Activated CD4-positive, alpha-beta T cell treated with anti-CD3 and anti-CD28 coated beads, Interleukin-2, amount 10 ng/mL, durations not matched to agents 24 days and 14 days (primary cell): ENCODE measurements at places on chromosomes 5 and 9.

DNA sequence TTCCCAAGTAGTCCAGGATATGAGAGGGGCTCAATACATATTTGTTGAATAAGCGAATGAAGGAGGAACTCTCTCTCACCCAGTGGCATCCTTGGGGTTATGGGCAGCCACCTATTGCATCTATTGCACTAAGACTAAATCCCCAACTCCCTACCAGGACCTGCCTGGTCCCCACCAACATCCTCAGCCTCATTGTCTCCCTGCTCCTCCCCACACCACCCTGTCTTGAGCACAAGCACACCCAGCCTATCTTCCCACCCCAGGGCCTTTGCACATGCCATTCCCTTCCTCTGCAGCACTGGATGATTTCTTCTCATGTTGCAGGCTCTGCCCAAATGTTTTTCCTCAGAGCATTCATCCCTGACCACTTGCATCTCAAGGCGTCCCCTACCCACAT lies 133.8 kb downstream of the BARX1 start:
- no peak for DNase-seq

- DNase-seq: no peak
Measured at GRCh38 chr9:16618524-16618923, 251.9 kb downstream of the BNC2 start.

DNA sequence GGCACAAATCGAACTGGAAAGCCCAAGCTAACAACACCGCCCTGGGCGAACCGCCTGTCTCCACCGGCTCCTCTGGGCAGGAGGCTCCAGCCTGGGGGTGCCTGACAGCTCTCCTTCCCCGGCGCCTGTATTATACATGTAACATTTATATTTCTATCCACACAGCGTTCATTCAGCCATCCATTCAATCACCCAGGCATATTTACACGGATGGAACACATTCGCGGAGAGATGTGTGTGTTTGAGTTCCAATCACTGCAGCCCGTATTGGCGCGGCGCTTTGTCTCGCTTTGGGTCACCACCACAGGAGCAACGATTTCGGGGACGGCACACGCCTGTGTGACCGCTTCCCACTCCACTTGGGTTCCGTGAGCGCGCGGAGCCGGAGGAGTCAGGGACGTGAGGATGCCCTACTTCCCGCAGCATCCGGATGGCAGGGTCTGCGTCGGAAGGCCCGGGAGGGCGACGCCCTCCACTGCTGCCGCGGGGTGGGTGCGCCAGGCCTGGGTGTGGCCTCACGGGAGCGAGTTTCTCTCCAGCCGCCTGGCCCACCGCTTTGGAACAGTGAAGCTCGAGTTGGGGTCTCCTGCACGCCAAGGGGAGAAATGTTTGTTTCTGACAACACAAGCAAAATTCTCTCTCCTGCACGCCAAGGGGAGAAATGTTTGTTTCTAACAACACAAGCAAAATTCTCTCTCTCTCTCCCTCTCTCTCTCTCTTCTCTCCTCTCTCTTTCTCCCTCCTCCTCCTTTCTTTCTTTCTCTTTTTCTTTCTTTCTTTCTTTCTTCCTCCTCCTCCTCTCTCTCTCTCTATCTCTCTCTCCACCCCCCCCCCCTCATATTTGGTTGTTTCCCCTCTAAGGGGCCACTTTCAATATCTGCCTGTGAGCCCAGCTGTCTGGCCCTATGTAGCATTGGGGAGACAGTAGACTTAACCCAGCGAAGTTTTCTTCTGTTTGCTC lies 1.1 kb upstream of the SV2C start:
- peak; percentile 61 for DNase-seq

DNA sequence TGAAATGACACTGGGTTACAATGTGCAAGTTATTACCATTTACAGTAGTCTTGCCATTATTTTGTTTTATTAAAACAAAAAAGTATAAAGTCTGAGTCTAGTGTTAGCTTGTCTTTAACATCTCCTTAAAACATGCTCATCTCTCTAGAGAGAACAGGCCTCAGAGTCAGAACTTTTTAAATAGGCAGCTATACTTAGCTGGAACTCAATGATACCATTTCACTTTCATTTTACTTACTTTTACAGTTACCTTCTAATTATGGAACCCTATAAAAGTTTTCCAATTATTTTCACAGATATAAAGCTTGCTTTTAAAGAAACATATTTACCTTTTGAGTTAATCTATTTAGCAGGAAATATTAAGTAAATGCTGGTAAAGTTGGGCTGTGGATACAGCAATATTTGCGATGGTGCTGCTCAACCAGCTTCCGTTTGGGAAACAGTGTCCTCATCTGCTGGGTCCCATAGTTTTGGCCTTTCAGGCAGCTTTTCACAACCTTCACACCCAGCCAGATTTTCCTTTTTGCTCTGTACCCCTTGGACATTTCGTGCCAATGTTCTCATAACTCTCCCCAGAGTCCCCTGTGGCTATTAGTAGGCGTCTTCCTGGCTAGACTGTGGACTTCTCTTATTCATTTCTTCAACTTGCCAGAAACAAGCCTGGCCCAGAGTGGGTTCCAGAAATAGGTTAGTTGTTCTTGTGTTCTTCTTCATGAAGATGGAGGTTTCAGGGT lies 36.3 kb upstream of the UBTD2 start:
- no peak for DNase-seq

DNA sequence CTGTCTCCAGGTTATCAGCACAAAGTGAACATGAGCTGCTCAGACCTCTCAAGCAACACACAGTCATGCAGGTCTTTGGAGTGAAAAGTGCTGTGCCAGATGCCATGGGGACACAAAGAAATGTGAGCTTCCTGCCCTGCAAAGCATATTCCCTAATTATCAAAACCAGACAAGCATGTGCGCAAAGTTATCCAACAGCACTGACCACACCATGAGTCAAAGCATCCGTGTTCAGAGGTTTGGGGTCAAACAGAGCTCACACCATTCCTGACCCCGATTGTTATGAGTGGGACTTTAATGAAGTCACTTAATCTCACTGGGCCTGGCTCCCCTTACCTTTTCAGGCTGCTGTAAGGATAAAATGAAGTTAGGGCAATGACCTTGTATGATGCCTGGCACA lies 138.5 kb downstream of the SLIT3 start:
- no peak for DNase-seq

- no peak for DNase-seq
Measured at GRCh38 chr5:42521406-42521805, 98.2 kb downstream of the GHR start.

DNA sequence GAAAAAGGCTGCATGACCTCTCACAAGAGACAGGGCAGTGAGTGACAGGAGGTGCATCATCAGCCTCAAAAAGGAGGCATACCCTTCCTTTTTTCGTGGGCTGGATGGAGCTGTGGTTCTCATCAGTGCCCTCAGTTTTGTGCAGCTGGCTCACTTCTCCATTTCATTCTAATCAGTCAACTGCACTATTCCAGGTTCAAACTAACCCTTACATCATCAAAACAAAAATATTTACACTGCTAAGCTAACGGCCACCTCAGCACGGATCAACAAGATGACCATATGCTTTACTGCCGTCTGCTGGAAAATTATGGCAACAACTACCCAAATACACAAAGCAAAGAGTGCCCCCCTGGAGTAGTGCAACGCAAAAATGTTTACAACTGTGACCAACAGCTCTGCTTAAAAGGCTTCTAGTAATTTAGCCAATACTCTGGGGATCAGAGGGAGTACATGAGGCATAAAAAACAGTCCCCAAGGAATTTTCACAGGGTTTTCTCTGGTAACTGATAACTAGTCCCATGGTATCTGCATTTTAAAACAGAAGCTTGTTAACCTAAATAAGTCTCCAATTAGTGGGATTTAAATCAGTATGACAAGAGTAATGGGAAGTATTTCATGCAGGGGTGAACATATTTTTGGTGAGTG lies 10.8 kb downstream of the KCNV2 start:
- DNase-seq: peak; percentile 68

- DNase-seq: no peak
Measured at GRCh38 chr9:14525856-14526255, 167.4 kb downstream of the ZDHHC21 start.

DNA sequence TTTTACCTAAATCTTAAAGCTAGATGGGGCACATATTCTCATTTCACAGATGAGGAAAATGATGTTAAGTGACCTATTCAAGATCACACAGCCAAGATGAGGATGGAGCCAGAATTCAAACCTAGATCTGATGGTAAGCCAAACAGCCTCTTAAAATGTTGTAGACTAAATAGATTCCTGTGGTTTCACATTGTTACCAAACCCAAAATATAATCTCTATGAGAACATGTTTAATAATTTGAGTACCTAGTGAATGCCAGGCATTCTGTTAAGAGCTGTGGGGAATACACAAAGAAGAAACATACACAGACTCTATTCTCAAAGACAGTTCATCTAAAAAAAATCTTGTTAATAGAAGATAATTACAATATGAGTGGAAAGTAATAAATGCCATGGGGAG lies 25.2 kb downstream of the HOMER1 start:
- no peak for DNase-seq

GRCh38 chr5:34655354-34655991 lies 655 bp upstream of the RAI14 start:
- DNase-seq: peak; percentile 74
